Neural progenitor cell (in vitro differentiated cells): ENCODE measurements at places on chromosomes 13 and 19.

DNA sequence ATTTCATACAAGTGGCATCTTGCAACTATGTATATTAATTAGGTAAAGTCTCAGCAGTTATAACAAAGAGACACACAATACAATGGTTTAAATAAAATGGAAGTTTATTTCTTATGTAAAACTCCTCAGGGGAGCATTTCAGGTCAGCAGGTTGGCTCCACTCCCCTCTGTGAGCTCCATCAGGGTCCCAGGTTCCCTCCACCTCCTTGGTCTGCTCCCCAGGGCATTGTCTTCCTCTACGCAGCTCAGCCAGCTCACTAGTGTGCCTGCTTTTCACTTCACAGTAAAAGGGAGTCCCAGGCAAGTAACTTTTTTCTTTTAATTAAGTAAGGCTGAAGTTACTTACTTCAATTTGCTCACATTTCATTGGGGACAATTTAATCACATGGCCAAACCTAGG is 135.3 kb upstream of the FNDC3A start:
- no peak for DNase-seq

DNA sequence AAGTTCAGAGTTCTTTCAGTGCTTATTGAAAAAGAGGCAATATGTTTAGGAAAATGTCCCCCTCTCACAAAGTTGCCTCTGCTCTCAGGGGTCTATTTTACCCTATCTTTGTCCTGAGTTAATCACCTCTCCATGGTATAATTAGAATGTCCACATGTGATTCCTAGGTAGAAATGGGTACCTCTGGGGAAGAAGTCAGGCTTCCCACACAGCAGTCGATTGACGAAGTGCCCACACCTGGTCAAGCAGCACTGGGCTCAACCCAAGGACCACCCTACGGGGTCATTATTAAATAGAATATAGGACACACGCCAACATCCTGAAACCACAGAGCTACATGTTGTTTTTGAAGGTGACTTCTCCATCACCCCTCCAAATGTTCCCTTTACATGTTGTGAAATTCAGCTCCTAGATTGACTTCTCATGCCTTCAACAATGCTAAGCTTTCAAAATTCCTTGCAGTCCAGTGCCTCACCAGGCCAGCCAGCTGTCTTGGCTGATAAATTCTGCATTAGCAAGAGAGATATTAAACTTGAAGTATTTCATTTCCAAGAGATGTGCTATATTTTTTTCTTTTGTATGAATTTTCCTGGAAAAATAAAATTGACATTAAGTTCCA is 43.6 kb upstream of the FAM124A start:
- DNase-seq = no peak

DNA sequence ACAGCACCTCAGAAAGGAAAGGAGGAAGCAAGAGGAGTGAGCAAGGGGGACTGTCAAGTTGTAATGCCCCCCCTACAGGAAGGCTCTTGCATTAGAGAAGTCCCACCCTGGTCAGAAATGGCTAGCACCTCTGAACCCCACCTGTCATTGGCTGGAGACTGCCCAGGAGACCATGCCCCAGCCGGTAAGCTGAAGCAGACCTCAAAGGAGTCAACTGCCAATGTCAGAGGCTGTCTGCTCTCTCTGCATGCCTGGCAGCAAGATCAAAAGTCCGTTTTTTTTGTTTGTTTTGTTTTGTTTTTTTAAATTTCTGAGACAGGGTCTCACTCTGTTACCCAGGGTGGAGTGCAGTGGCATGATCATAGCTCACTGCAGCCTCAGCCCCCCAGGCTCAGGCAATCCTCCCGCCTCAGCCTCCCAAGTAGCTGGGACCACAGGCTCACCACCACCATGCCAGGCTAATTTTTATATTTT is 8.1 kb upstream of the BCL3 start:
- DNase-seq = no peak

DNA sequence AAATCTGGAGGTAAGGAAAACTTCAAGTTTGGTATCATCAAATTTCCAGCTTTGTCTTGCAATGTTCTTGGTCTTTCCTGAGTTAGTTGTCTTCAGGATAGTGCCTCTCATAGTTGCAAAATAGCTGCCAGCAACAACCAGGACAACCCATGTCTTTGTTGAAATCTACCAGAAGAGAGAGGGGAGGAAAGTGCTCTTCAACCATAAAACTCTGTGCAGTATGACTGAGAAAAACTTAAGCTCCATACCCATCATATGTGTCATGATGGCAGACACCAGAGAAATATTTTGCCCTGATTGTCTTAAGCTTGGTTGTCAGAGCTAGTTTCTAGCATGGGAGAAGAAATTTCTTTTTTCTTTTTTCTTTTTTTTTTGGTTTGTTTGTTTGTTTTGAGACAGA is 103.3 kb downstream of the SPRY2 start:
- no peak for DNase-seq

- peak; percentile 67 for DNase-seq
Observed at GRCh38 chr19:49592486-49593232, 1.7 kb downstream of the PRR12 start.
